ENCODE measurements at places on chromosomes 2 and 18.

DNA sequence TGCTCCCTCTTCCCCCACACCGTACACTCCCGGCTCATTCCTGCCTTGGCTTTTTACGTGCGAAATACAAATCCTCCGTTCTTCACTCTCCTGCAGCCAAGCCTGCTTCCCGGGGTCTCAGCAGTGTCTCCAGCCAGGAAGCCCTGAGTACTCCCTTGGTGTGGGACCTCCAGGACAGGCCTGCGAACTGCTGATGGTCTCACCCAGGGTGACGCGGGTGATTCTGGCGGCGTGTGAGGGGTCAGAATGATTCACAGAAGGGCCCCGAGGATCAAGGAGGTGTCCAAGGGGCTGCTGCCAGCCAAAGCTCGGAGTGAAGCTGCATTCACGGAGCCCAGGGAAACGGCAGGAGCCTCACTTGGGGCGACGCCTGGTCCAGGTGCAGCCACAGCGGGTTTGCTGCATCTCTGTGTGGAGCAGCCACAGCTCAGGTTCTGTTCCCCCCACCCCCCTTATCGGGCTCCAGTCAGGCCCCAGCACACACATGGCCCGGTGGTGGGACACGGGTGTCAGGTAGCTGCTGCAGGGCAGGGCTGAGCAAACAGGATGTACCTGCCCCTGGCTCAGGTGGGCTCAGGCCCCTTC is 337.7 kb upstream of the MYT1L start:
- DNase-seq, result no peak

DNA sequence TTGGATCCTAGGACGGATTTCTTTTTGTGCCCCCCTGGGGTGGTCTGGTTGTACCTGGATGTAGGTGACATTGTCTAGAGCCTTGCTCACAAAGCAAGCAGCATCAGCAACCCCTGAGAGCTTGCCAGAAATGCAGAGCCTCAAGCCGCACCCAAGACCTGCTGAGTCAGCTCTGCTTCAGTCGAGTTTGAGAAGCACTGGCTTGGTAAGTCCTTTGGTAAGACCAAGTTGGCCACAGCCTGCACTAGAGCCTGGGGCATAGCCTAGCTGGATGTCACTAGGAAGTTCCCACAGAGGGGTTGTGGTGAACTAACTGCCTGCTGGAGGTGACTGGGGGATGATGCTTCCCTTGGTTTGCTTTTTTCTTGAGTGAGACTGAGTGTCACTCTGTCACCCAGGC is 6.2 kb downstream of the ABCG5 start:
- no peak for DNase-seq

GRCh38 chr2:201660293-201660895 is 17.1 kb upstream of the TMEM237 start:
- DNase-seq, result no peak

GRCh38 chr2:148044322-148044721 is 23.4 kb downstream of the MBD5 start:
- no peak for DNase-seq

DNA sequence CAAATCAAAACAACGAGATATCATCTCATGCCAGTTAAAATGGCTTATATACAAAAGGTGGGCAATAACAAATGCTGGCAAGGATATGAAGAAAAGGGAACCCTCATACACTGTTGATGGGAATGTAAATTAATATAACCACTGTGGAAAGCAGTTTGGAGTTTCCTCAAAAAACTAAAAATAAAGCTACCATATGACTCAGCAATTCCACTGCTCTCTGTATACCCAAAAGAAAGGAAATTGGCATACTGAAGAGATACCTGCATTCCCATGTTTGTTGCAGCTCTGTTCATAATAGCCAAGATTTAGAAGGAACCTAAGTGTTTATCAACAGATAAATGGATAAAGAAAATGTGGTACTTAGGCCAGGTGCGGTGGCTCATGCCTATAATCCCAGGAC is 124.8 kb downstream of the MSTN start:
- DNase-seq, result no peak

Measured in mucosa of descending colon (tissue), 3 donors.